CD4-positive, alpha-beta T cell treated with Interleukin-6 at 100 ng/mL for 8 hours (primary cell): ENCODE measurements at places on chromosomes 16 and 17.

DNA sequence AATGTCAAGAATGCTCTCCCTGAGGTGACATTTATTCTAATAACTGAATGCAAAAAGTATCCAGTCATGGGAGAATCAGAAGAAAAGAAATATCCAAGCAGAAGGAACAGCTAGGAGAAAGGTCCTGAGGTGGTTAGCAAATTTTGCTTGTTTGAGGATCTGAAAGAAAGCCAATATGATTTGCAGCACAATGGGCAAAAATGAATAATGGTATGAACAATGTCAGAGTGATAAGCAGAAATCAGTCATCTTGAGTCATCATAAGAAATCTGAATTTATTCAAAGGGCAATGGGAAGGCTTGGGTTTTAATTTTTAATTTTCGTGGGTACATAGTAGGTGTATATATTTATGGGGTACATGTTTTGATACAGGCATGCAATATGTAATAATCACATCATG, 68.5 kb downstream of the BRIP1 start:
- DNase-seq, result no peak

- DNase-seq, result no peak
These were observed 217.4 kb downstream of the RPTOR start for GRCh38 chr17:80762076-80762475.

DNA sequence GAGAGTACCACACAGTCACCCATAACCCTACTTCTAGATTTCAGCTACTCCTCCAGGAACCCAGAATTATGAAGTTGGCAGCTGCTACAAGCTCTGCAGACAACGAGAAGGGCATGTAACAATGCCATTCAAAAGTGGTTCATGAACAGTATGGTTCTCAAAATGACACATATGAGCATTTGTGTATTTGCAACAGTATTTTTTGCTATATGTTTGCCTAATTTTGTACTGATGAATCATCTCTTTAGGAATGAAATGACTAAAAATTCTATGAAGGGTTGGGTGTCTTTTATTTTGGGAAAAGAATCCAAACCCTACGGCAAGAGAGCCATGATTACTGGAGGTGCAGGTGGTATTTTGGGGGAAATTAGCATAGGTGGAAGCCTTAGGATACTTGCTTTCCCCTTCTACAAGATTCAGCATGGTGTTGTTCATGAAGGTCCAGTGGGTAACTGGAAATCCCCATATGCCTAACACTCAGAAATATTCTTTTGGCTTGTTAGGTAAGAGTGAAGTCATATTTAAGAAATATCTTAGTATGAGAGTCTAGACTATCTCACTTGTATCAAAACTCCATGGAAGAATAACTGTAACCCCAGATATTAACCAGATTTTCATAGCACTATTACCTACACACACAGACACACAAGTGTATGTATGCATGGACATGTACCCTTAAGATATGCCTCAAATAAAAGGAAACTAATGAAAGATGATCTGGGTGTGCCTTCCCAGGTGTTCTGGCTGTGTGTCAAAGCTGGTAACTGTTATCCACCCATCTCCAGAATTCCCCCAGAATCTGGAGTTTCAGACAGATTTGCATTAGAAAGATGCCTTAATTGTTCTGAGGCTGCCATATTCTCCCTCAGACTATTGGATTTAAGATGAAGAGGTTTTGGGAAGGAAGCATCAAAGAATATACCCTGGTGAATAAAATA, 688.2 kb upstream of the SOX9 start:
- DNase-seq, result no peak

- no peak for DNase-seq
These were observed 2.9 kb downstream of the ZBTB4 start for GRCh38 chr17:7476494-7476893.

DNA sequence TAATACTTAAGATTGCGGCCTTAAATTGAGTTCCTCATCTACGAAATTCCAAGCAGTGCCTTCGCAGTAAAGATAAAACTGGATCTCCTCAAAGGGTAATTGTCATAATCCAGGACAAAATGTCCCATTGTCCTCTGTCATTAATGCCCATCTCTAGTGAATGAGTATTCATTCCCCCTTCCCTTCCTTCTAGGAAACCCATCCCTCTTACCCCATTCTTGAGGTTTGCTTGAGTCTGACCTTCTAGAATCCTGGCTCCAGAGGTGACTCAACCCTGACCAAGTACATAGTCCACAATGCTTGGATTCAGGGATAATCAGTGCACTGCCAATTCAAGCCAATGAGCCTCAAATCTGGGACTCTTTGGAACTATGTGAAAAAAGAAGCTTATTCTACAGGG, 47.0 kb upstream of the MAF start:
- DNase-seq, result no peak

DNA sequence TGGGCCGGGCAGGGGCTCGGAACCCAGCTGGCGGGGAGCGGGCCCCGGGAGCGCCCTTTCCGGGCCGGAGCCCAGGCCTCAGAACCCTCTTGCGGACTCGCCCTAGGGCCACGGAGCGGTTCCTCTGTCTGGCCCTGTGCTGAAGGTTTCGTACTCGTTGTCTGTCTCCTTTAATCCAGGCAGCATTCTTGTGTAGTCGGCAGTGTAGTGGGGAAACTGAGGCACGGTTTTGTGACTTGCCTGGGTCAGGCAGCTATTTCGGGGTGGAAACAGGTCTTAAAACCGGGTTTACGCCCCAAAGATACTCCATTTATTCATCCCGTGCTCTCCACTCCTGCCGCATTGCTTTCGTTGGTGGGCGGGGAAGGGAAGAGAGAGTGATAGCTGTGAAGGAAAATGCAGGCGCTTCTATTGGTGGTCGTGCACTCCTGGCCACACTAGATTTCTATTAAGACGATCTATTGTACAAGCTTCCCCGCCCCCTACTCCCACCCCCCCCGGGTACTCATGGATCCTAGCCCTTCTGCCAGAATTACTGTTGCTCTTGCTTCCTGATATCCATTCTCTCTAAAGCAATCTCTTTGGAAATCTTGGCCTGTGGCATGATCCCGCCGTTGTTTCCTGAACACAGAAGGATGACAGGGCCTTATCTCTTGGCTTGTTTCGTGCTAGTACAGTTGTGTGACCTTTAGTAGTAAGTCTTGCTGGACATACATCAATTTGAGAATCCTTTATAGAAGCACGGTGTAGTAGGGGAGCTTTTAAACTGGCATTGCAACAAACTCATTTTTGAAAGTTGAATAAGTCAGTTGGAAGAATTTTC, 751 bp downstream of the DCAF7 start:
- DNase-seq, result no peak

DNA sequence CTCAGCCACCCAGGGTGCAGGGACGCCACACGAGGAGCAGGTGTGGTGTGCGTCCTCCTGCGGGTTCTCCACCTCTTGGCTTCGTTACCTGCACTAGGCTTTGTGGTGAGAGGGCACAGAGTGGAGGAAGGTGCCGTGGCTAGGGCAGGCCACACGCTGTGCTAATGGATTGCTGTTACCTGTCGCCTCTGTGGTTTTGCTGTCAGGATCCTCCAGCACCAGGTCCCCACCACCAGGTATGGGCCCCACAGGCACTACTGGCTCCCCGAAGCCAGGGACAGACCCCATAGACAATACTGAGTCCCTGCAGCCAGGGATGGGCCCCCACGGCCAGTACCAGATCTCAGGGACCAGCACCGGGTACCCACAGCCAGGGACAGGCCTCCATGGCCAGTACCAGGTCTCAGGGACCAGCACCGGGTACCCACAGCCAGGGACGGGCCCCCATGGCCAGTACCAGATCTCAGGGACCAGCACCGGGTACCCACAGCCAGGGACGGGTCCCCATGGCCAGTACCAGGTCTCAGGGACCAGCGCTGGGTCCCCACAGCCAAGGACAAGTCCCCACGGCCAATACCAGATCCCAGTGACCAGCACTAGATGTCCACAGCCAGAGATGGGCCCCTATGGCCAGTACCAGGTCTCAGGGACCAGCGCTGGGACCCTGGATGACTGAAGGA, 315.6 kb downstream of the SEC14L1 start:
- DNase-seq, result peak; percentile 61

- no peak for DNase-seq
These were observed 856.7 kb downstream of the CDH8 start for GRCh38 chr16:61179561-61179960.

DNA sequence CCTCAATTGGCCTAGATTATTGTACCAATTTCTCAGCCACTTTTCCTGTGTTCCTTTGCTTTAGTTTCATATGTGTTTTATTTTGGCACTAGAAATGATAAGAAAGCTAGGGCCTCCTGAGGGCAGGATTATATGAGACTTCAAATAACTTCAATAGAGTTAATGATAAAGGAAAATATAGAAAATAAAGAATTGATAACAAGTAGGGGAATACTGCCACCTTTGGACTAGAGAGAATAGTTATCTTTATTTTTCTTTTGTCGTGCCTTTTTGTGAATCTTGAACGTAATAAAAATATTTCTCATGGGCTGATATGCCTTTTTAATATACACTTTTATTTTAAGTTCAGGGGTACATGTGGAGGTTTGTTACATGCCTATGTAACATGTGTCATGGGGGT, 29.3 kb upstream of the RBL2 start:
- no peak for DNase-seq

DNA sequence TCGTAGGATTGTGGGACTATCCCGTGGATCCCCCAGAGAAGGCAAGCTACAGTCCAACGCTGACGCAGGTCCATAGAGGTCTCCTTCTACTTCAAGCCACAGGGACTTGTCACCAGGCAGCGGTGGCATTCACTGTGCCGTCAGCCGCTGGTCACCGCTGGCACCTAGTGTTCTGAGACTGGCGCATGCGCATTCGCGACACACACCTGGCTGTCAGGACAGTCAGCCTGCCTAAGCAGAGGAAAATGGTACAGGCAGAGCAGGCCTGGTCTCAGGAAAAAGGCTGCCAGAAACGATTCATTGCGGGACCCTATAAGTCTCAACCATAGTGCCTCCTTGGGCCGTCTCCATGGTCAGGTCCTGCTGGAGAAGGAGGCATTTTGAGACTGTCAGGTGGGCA, 138.0 kb upstream of the WSB1 start:
- no peak for DNase-seq

- no peak for DNase-seq
These were observed 4.2 kb upstream of the ARL2BP start for GRCh38 chr16:57240851-57241250.

DNA sequence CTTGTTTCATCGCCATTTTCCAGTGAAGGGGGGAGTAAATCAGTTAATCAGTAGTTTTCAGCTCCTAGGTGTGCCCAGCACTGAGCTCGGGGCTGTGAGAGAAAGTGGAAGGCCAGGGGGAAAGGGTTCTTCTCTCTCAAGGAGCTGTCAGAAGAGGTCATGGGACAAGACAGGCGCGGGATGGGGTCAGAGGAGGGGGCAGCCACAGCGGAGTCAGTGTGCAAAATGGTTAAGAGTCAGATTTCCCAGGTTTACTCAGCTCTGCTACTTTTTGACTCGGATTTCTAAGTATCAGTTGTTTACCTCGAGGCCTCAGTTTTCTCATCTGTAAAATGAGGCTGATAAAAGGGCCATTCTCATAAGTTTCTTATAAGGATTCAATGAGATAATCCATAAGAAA, 4.3 kb upstream of the XYLT1 start:
- no peak for DNase-seq

DNA sequence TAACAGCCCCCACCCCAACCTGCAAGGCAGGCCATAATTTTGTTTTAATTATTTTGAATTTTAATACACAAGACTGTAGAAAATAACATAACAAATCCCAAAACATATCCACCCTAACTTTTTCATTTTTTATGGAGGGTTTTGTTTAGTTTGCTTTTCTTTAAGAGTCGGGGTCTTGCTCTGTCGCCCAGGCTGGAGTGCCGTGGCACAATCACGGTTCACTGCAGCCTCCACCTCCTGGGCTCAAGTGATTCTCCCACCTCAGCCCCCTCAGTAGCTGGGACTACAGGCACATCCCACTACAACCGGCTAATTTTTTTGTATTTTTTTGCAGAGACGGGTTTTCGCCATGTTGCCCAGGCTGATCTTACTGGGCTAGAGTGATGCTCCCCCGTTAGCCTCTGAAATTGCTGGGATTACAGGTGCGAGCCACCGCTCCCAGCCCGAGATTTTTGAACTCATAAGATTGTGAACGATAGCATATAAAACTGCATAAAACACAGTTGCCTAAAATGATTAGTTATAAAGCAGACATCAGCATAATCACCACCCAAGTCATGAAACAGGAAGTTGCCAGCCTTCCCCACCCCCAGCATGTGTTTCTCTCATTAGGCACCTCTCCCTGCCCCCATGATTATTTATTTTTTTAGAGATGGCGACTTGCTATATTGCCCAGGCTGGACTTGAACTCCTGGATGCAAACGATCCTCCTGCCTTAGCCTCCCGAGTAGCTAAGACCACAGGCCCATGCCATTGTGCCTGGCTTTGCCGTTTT, 13.6 kb upstream of the DOC2B start:
- no peak for DNase-seq

GRCh38 chr17:2214047-2214928, 89.3 kb downstream of the SMG6 start:
- no peak for DNase-seq

DNA sequence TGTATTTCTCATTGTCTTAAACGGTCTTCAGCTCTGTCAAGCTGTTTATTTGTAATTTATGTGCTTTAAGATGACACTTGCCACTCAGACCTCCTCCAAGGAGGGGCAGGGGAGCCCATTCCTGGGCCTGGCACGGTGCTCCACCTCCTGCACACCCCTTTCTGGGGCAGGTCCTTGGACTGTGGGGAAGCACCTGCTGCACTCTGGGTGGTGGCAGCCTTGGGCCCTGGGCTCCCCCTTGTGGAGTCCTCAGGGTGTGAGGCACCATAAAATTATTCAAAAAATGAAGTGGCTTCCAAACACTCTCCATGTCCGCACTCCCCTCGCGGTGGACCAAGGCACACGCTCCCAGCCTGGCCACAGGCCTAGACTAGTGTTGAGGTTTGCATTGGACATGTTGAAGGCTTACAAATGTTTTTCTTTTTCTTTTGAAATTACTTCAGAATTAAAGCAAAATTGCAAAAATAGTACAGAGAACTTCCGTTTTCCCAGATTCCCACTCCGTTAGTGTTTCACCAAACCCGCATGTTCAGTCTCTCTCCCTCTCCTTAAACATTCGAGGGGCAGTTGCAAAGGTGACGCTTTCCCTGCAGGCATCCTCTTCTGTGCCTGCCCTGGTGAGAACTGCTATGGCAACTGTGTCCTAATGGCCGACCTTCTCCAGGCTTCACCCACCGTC, 32.4 kb downstream of the FOXK2 start:
- peak; percentile 75 for DNase-seq

DNA sequence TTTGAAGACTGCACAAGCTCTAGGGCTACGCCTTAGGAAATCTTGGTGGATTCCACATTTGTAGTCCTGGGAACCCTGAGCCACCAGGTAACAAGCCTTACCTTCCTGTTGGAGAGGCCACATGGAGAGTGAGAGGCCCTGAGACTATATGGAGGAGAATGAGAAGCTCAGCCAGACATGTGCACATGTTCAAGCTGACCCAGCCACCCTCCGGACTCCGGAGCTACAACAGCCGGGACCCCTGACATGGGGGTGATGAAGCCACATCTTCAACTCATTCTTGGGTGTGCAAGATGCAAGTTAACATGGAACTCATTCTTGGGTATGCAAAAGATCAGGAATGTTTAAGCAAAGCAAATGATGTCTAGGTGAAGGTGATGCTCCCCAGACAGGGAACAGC, 62.7 kb downstream of the GNA13 start:
- no peak for DNase-seq

GRCh38 chr17:33322063-33322462, 29.0 kb upstream of the ASIC2 start:
- no peak for DNase-seq
